ENCODE measurements at places on chromosomes 7 and 10.

DNA sequence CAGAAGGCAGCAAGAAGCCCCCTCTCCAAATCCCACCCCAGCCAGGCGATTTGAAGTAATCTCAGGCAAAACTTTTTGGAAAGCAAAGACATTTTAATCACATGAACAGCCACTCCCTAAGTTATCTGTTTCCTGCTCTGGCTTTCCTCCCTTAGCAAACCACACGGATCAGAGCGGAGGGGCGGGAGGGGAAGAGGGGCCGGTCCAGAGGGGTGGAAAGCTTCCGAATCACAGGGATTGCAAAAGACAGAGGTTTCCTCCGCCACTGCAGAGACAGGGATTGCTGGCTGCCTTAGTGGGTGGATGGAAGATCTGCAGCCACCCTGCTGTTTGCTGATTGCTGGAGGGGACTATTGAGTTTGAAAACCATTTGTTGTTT is 41.2 kb downstream of the ZCCHC24 start:
- DNase-seq, result no peak

- DNase-seq, result no peak
Measured at GRCh38 chr7:120033114-120033513, 239.9 kb upstream of the KCND2 start.

DNA sequence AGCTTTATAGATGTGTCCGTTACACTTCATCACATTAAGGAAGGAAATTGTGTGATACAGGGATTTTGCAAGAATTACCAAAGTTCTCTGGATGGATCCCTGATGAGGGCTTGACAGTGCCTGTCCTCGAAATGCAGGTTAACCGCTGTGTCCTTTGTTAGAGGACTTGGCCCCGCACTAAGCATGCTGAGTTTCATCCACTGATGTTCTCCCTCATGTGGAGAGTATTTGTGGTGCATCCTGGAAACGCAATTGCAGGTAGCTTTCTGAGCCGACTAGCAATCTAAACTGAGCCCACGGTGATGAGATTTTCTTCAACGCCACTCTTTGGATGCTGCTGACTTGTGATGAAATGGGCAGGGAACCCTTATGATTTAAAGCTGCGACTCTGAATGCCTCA is 71.9 kb upstream of the STK17A start:
- no peak for DNase-seq

GRCh38 chr7:23469961-23470250 is 385 bp downstream of the IGF2BP3 start:
- no peak for DNase-seq

- DNase-seq, result no peak
Measured at GRCh38 chr10:77396290-77396689, 241.3 kb downstream of the KCNMA1 start.

- DNase-seq, result no peak
Measured at GRCh38 chr7:99693427-99694200, 13.8 kb upstream of the CYP3A5 start.

GRCh38 chr7:1950066-1950451 is 280.0 kb downstream of the ELFN1 start:
- DNase-seq, result no peak
